Fibroblast of upper back skin (primary cell): ENCODE measurements at places on chromosomes 6 and 20.

- DNase-seq = no peak
Measured at GRCh38 chr6:99867026-99867425, 127.0 kb downstream of the MCHR2 start.

DNA sequence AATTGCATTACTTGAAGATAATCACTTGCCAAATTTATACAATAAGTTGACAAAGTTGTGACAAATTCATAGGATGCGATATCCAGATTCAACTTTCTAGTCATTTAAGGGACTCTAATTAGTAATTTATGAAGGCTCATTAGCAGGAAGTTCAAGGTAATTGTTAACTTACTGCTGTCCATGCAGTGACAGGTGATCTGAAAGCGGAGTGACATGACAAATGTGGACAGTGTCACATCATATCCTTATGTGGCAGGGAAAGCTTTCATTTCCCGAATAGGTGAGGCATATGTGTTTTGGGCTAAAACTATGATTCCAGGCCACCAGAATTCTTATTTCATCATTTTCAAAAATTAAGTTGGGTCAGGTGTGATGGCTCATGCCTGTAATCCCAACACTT is 115.9 kb upstream of the BMP2 start:
- DNase-seq = no peak

GRCh38 chr6:147167576-147168461 is 36.4 kb upstream of the STXBP5 start:
- DNase-seq = no peak

- peak; percentile 18 for DNase-seq
Measured at GRCh38 chr6:17042422-17043147, 59.3 kb upstream of the STMND1 start.

- DNase-seq = no peak
Measured at GRCh38 chr6:156657296-156657695, 119.9 kb upstream of the ARID1B start.

DNA sequence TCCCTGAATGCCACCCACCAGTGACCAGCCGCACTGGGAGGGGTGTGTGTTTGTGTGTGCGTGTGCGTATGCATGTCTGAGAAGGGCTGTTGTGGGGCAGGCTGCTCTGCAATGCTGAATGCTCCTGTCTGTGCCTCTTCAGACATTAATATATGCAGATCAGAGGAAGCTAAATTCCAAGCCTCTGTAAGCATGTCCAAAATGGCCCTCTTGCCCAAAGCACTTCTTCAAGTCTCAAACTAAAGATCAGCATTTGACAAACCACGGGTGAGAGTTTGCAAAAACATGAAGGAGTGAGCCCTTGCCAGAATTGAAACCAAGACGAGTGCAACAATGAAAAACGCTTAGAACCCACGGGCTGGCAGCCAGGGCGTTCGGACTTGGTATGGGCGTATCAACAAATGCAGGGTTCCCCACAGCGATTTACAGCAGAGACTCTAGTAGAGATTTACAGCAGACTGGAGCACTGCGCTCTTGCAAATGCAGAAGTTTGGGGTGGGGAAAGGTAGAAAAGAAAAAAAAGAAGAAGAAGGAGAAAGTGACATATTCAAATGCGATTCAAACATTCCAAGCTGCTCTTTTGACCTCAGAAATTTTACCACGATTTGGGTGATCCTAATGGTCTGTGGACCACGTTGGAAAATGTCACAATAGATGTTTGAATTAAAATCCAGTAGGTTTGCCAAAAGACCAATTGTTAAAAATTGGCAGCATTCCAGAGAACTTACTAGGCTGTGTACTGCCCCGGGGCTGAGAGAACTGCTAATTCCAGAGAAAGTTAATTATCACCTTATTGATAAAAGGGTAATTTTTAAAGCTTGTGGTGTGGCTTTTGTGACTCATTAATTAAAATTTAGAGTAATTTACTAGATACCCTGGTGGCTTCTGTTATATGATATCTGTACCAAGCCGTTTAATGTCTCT is 3.5 kb downstream of the SCML4 start:
- peak; percentile 22 for DNase-seq

- DNase-seq = peak; percentile 41
Measured at GRCh38 chr6:159213405-159213804, 44.2 kb downstream of the FNDC1 start.

- no peak for DNase-seq
Measured at GRCh38 chr6:29925727-29926412, 16.5 kb upstream of the HLA-A start.

DNA sequence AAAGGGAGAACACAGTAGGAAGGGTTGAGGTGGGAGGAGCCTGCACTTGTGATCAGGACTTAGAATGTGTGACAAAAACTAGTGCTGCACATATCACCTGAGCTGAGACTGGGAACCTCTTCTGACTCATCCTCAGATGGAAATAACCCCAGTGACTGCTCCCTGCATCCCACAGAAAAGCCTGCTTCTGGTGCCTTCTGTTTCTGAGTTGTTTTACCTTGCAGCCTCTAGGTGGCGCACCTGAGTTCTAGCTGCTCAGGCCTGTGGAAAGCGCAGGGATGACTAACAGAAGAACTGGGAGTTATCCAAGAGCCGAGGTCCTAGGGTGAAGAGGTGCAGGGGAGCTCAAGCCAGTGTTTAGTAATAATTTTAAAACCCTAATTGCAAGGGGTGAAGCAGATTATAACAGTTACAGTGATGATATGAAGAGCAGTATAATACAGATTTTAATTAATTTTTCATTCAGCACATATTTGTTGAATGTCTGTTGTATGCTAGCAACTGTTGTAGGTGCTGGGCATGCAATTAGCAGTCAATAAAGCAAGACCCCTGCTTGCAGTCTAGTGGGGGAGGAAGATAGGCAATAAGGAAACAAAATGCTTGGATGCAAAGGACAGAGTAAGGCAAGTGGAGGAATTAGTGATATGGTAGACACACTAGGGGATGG is 302.5 kb downstream of the DHX35 start:
- DNase-seq = peak; percentile 76

DNA sequence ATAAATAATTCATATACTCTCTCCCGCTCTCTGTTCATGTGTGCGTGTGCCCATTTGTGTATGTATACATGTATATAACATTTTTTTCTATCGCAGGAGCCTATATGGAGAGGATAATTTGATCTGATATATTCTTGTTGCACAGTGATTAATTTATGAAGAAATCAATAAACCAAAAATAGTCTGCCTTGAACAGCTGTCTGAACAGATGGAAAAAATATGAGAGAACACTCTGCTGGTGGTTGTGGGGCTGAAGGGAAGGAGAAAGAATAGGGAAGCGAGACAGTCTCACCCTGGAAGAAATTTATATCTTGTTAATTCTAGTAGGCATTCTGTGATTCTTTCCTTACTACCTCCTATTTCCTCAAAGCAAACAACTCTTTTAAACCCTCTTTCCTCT is 96.6 kb upstream of the B3GAT2 start:
- no peak for DNase-seq

- no peak for DNase-seq
Measured at GRCh38 chr20:45346851-45347250, 1.4 kb downstream of the SDC4 start.

DNA sequence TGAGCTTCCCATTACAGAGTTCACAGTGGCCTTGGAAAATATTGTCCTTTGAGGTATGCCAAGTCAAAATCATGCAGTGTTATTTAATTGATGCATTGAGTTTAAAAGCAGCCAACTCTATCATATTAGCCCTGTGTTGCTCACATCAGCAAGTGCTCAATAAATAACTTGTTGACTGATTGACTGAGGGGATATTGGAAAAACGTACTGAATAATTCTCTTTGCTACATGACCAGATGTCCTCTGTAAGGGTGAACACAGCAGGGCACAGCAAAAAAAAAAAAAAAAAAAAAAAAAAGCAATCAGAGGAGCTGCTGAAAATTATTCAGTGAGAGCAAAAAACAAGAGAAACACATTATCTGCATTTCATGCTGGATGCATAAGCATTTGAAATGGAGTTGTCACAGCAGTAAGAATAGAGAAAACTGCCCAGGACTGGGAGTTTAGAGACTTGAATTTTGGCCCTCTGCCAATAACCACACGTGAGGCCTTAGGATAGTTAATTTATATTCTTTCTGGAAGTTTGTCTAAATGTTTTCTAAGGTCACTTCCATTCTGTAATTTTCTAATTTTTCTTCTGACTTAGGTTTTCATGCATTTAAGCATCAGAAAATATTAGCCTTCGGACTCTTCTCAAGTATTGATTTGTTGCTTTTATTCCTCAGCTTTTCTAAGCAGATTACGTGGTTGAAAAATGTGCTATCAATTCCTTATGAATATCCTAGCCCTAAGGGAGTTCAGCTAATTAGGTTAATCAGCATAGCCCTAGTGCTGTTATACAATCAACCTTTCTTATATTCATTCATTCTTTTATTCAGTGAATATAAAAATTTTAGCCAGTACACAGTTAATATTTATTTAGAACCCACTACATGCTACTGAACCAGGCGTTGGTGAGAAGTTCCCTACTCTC is 246.8 kb upstream of the STXBP5 start:
- DNase-seq = no peak

GRCh38 chr6:19356692-19357091 is 480.5 kb upstream of the ID4 start:
- peak; percentile 64 for DNase-seq

DNA sequence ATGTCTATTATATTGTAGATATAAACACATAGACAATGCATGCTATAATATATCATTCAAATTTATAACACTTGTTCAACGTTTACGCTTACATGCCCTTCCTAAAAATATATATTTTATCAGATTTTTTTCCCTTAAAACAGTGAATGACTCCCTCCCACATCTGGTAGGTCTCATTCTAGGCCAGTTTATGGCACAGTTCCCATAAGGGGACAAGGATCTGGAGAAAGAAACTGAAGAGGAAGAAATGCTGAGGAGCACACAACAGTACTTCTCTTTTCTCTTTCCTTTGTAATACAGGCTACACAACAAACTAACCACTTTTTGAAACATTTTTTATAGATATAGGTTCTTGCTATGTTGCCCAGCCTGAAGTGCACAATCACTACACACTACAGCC is 48.6 kb upstream of the RCAN2 start:
- DNase-seq = no peak

DNA sequence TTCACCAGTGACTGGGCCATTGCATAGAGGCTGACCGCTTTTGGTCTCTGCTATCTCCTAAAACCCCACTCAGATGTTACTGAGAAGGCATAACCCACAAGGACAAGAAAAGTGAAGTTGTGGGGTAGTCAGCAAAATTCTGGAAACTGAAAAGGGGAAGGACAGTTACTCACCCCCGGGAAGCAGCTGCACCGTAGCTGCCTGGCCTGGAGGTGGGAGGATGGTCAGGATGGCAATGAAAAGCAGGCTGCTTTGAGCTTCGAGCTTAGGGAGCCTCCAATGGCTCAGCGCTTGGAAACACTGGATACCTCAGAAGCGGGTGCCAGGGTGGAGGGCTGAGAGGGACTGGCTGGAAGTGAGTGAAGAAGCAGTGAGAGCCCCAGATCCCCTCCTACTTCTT is 56.0 kb downstream of the KCNK5 start:
- DNase-seq = no peak

DNA sequence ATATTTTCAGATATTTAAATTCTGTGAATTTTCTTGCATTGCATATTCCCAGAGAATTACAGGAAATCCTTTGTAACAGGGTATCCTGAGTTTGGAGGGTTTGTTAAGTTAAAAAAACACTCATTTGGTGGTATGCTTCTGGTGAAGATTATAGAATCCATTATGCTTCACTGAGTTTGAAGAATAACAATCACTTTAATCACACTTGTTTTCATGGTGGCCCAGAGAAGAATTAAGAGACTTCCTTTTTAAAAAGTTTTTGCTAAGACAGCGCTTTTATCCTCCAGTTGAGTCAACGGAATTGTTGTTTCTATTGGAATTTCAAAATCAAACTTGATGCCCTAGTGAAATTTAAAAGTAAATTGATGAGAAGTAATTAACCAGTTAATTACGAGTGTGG is 17.4 kb downstream of the PLEKHG1 start:
- no peak for DNase-seq

DNA sequence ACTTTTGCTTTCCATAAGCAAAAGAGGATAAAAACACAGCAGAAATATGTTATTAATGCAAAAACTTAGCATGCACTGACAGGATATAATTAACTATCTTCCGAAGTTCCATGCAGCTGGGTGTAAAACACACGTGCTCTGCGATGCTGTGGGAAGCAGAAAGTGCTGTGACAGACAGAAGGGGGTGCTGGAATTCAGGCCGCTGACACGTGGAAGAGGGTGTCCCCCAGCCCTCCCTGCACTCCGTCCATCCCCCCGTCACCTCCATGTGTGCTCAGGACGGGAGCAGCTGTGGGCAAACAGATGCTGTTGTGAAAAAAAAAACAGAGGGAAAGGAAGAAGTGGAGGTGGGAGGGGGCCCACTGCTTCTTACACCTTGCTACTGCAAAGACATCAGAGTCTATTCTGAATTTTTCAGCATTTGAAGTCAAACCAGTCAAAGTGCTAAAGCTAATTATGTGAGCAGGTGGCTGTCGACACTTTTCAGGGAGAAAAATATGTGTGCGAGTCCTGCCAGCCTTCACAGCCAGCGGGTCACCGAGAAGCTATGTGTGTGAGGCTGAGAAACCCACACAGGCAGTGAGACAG is 175.9 kb upstream of the AFDN start:
- DNase-seq = no peak
